ENCODE measurements at places on chromosomes 5 and 9.

DNA sequence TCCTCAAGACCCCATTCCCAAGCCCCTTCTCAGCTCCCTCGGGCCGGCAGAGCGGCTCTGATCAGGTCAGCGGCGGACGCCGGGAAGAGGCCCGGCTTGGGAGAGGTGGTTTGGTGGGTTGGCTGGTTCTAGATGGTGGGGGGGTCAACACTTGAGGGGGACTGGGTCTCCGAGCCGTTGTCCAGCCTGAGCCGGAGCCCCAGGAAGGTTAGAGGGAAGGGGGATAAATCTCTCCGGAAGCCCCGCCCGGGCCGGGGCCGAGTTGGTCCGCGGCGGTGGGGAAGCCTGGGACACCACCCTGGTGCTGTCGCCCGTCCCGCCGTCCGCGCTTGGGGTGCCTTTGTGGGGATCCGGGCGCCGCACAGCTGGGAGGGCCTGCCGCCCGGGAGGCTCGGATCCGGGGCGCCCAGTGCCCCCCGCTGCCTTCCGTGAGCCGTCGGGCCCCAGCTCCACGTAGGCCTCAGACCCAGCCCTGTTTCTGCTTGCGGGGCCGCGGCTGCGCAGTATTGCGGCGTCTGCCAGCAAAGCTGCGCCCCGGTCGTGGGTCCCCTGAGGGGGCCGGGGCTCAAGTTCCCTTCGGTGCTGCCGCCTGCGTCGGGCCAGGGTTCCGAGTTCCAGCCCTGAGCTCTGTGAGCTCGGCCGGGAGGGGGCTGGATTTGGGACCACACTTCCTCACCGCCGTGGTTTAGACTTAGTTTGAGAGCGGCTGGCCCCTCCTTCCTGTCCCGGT, 542 bp upstream of the TRIM52 start:
- peak; percentile 58 for DNase-seq

DNA sequence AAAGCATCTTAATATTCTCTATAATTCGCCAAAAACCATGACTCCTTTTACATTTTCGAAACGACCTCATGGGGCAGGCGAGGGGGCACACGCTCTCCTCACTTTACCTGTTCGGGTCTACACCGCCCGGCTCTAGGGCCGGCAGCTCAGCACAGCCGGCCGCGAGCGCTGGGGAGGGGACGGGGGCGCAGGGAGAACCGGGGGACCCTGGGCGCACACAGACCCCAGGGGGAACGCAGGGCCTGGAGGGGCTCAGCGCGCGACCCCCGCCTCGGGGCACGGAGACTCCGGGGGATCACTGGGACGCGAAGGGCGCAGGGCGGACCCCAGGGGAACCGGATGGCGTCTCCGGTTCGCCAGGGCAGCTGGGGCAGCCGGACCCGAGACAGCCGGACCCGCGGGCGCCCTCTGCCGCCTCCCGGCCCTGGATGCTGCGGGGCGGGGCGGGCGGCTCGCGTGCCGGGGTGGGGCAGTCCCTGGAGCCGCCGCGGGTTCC, at the start of gene AHRR:
Gene AHRR (plus strand): TSS at position 485 of the 496 bp plus-strand sequence. CDS start 22,189 bp downstream, outside the sequence.
- peak; percentile 45 for DNase-seq

GRCh38 chr5:164356790-164357189, 851.4 kb downstream of the MAT2B start:
- DNase-seq, result no peak

DNA sequence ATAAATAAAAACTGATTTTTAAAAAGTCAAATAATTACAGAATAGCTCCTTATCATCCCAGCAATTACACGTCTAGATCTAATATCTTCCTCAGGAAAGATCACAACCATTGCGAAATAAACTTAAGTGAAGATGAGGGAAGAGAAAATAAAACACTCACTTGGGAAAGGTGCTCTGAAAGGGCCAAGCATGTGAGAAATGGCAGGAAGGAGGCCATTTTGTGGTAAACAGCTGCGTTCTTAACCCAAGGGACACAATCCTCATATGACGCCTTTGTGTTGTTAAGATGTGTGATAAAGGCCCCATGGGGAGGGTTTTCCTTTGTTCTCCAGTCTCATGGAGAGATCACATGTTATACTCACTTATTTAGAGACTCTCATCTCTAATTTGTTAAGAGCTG, 32.5 kb downstream of the JAKMIP2 start:
- no peak for DNase-seq

DNA sequence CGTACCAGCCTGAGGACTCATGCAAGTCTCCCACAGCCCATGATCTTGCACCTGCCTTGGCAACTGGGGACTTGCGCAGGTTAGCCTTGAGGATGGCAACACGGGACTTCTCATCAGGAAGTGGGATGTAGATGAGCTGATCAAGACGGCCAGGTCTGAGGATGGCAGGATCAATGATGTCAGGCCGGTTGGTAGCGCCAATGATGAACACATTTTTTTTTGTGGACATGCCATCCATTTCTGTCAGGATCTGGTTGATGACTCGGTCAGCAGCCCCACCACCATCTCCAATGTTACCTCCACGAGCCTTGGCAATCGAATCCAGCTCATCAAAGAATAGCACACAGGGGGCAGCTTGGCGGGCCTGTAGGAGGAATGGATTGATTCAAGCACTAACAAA, 13.0 kb downstream of the VCP start:
- no peak for DNase-seq

GRCh38 chr5:133253070-133253469, 201.3 kb downstream of the HSPA4 start:
- no peak for DNase-seq

Measured in inflammatory macrophage treated with lipopolysaccharide for 1 hour (primary cell).